ENCODE measurements at places on chromosomes 7 and 10.

- DNase-seq, result no peak
Observed at GRCh38 chr10:104580321-104580720, 60.8 kb upstream of the SORCS3 start.

DNA sequence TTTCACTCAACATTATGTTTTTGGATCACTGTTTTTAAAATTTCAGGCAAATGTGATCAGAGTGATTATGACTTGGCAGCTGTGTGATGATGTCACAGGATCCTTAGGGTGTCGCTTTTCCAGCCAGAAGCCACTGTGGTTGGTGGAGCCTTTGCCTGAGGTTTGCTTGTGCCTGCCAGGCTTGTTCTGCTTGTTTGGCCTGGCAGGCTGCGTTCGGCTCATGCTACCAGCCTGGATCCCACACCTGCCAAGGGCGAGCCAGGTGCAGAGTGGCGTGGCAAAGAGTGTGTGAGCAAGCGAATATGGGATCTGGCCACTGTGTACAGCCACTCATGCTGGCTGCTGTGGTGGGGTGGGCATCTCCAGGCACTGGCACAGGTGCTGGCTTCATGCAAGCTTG lies 55.7 kb downstream of the ADK start:
- no peak for DNase-seq

GRCh38 chr10:63150745-63151144 lies 17.6 kb downstream of the NRBF2 start:
- no peak for DNase-seq

- DNase-seq, result no peak
Observed at GRCh38 chr7:100565133-100565571, 8.5 kb downstream of the SAP25 start.

DNA sequence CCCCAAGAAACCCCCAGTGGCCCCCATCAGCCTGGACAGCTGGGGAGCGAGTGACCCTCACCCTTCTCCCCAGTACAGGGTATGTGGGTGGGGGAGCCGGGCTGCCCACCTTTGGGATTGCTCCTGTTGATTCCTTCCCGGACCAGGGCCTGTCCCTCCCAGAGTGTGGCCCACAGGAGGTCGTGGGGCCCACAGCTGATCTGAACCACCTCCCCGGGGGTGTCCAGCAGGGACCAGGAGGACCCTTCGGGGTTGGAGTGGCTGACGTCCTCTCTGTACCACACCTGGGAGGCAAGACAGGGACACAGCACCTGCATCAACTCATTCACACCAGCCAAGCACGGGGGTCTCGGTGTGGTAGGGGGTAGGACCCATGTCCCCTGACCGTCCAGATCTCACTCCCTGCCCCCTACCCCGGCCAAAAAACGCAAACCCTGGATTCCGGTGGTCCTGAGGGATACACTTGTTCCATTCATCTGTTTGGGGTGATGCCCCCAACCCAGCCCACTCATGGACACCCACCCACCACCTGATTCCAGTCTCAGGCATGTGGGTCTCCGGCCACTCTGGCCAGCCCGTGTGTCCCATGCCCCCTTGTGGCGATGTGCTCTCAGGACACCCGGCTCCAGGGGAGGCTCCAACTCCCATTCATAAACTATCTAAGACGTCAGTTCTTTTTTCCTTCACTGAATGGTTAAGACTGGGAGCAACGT lies 10.9 kb downstream of the TECPR1 start:
- peak; percentile 42 for DNase-seq

- no peak for DNase-seq
Observed at GRCh38 chr7:128415217-128415785, 5.5 kb upstream of the IMPDH1 start.

- DNase-seq, result no peak
Observed at GRCh38 chr7:135995748-135996147, 18.6 kb upstream of the MTPN start.

DNA sequence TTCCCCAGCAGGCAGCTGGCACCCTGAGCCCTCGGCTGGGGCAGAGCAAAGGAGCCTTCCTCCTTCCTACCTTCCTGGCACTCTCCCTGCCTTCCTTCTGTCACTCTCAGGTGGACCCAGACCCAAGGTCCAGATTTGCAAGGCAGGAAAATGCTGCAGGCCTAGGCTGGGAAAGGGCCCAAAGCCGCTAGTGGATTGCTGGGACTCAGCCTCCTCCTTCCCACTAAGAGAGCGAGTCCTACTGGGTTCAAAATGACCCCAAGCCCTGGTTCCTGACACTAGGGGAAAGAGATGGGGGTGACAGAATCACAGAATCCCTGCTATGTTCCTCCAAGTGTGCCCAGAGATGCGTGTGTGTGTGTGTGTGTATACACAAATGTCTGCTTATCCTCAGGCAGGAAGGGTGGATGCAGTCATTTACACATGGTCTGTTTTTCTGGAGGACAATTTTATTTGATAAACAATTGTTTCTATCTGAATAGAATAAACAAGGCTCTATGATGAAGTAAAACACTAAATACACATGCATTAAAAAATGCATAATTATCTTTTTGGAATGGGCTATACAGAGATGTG lies 1.3 kb upstream of the PLAU start:
- DNase-seq, result no peak

DNA sequence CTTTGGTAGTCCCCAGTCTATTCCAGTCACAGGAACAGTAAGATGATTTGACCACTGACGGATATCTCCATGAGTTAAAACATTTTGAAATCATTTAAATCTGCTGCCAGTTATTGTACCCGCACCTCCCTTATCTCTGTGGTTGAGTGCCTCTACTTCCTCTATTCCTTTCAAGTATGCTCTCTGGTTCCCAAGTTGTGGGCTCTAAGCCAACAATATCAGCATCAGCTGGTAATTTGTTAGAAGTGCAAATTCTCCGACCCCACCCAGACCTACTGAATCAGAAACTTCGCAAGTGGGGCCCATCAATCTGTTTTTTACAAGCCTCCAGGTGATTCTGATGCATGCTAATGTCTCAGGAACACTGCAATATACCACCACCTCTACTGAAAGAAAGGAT lies 235.5 kb downstream of the CCSER2 start:
- no peak for DNase-seq

GRCh38 chr10:8978100-8978499 lies 923.6 kb downstream of the GATA3 start:
- no peak for DNase-seq

DNA sequence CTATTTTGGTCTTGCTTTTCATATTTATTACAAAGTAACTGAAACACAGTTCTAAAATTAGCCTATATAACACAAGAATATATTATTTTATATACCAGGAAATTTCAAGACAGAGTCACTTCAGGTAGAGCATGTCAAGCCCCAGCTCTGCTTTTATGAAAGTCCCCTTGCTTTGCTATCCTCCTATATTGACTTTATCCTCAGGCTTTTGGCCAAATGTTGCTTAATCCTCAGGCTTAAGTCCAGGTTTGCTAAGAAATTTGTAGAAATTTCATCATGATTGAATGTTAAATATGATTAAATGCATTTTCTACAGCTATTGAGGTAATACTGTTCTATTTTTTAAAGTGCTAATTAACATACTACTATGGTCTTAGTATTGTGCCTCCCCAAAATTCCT lies 227.6 kb downstream of the FZD1 start:
- no peak for DNase-seq

DNA sequence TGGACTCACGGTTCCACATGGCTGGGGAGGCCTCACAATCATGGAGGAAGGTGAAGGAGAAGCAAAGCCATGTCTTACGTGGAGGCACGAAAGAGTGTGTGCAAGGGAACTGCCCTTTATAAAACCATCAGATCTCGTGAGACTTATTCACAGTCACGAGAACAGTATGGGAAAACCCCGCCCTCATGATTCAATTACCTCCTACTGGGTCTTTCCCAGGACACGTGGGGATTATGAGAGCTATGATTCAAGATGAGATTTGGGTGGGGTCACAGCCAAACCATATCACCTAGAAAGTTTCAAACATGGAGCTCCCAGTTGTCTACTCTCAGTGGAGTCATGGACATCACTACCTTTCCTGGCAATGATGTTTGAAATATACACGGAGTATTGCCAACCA lies 49.6 kb downstream of the CYCS start:
- no peak for DNase-seq

DNA sequence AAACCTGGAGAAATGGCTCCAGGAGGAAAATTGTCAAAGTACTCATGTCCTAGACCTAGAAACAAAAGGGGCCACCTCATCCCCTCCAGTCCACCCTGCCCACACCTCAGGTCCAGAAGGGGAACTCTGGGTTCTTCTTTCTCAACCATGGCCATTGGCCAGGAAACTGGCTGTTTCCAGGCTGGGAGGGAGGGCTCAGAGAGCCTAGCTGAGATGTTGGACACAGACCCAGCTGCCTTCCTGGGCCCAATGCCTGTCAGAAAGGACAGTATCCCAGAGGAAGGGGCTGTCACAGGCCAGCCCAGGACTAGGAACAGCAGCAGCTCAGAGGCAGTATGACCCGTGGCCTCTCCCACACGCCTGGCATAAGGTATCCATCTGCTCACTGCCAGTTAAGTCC lies 9.6 kb downstream of the GRID1 start:
- no peak for DNase-seq

- DNase-seq, result no peak
Observed at GRCh38 chr7:71198887-71199286, 66.9 kb downstream of the GALNT17 start.

- DNase-seq, result no peak
Observed at GRCh38 chr7:17674943-17675608, 265.2 kb downstream of the SNX13 start.

- DNase-seq, result no peak
Observed at GRCh38 chr7:90668992-90669391, 72.9 kb downstream of the CDK14 start.

DNA sequence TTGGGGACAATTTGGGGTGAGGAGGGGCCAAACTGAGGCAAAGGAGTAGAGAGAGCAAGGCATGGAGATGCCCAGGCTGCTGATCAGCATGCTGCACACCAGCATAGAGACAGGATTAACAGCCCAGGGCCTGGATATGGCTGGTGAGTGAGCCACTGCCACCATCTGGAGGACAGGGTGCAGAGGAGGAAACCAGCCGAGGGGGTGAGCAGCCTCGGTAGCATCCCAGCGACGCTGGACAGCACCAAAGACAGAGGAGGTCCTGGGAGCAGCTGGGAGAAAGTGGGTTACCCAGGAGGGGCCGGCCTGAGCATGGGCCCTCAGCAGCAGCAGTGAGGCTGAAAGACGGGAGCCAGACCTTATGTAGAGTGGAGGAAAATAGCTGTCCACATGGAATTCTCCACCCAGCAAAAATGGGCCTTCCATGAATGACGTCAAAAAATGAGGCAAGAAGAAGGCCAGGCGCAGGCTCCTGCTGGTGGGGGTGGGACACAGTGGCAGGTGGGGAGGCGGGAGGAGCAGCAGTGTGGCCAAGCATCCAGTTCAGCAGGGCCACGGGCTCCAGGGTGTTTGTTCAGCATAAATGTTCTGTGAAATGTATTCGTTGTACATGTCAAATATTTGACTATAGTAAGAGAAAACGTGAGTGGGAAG lies 16.7 kb downstream of the RET start:
- DNase-seq, result peak; percentile 62

- no peak for DNase-seq
Observed at GRCh38 chr7:13188922-13189321, 501.5 kb downstream of the ARL4A start.

- DNase-seq, result no peak
Observed at GRCh38 chr10:83127942-83128575, 1011.2 kb upstream of the GHITM start.

GRCh38 chr7:120504386-120504785 lies 231.4 kb downstream of the KCND2 start:
- no peak for DNase-seq

GRCh38 chr10:25451401-25451800 lies 276.6 kb downstream of the GPR158 start:
- DNase-seq, result no peak

DNA sequence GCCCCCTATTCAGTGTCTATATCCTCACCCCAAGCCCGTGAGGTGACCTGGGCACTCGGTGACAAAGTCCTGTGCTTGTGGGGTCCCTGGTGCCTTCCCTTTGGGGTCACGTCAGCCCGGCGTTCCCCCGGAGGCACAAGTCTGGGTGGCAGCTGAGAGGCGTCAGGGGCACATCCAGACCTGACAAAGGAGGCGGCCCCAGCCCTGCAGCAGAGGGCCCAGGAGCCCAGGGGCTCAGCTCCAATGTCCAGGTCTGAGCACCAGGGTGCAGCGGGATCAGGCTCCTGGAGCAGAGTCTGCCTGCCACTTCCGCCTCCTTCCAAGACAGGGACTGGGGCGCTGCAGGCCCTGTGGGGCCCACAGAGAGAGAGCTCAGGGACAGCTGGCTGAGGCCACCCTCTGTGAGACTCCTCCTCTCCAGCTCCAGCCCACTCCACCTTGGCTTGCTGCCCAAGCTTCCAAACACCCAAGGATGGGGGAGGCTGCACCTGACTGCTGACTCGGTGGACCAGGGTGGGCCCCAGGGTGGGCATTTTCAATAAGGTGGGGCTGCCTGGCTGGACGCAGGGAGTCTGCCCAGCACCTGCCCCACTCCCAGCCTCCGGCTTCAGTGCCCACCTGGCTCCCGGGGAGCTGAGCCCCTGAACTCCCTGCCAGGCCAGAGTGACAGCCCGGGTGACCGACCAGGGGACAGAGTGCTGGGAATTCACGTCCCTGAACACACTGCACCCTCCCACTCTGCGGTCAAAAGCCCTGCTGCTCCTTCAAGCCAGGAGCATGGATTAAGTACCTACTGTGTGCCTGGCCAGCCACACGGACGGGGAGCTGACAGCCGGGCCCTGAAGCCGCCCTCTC lies 1.0 kb upstream of the KNDC1 start:
- DNase-seq, result peak; percentile 33

- DNase-seq, result no peak
Observed at GRCh38 chr10:22489467-22489866, 144.2 kb downstream of the SPAG6 start.

GRCh38 chr7:37039131-37039749 lies 314.9 kb upstream of the AOAH start:
- no peak for DNase-seq

- no peak for DNase-seq
Observed at GRCh38 chr7:21580073-21580521, 37.3 kb downstream of the DNAH11 start.

DNA sequence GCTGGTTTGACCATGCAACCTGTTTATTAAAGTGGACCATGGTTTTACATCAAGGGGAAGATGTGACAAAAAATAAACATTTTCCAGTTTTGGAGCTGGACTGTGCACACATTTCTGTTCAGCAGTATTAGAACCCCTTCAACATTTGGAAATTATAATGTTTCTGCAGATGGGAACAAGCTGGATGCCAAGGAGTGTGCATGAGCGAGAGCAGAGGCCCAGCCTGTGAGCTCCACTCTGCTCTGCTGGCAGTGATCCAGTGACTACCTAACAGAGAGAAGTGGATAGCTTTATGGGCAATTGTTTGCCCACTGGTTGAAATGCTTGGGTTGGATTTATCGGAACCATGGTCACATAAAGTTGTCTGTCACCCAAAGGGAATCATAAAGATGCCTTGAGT lies 456.7 kb downstream of the NRG3 start:
- DNase-seq, result no peak

- no peak for DNase-seq
Observed at GRCh38 chr7:121187676-121188075, 141.1 kb upstream of the WNT16 start.

- DNase-seq, result no peak
Observed at GRCh38 chr7:129366-130221, 62.8 kb upstream of the FAM20C start.

Measured in mesendoderm (in vitro differentiated cells).